ENCODE measurements at places on chromosomes 2 and 18.
A peak's percentile ranks its signal among the peaks of the same experiment; 100 is the strongest.

DNA sequence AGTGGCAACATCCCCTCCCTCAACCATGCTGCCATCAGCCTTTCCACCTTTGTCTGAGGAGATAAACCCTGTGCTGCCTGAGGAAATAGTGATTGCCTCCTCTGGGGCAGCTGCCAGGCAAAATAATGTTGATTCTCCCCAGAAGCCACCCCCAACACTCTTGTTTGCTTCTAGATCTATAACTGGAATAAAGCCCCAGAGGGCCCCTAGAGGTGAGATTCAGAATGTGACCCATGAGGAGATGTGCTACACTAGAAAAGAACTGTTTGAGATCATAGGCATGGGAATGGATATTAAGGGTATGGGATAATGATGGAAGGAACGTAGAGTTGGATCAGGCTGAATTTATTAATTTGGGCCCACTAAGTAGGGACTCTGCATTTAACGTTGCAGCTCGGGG, 116.3 kb upstream of the RMP24 start:
- DNase-seq, result no peak

DNA sequence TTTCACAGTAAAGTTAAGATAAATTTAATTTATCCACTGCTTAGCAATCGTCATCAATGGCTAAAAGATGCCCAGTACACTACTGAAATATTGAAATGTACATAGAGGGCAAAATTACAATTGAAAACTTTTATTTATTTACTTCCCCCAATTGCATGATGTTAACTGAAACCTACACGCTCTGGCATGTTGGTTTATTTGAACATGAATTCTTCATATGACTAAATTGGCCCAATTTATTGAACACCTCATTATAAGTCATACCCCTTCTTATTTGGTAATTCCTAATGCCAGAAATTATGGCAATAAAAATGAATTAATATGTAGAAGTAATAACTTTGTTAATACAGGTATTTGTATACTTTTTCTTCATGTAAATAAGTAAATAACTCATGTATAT, 183.0 kb upstream of the ZC3H15 start:
- DNase-seq, result no peak

DNA sequence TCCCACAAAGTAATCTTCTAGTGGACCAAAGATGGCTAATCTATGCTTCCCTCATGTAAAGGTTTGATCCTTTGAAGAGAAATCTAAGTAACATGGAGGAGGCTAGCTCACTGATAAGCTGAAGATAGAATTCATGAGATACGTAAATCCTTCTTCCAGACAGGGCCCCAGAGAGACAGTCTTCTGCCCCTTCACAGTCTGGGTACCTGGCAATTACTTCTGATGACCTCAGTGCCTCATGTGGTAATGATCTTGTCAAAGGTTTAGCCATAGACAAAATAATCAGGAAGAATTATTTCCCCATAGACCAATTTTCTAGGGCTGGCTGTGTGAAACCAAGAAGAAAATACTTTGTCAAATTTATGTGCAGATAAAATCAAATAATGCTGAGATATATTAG, 495.8 kb downstream of the METTL4 start:
- no peak for DNase-seq

GRCh38 chr2:149651229-149651628, 63.7 kb upstream of the MMADHC start:
- no peak for DNase-seq

DNA sequence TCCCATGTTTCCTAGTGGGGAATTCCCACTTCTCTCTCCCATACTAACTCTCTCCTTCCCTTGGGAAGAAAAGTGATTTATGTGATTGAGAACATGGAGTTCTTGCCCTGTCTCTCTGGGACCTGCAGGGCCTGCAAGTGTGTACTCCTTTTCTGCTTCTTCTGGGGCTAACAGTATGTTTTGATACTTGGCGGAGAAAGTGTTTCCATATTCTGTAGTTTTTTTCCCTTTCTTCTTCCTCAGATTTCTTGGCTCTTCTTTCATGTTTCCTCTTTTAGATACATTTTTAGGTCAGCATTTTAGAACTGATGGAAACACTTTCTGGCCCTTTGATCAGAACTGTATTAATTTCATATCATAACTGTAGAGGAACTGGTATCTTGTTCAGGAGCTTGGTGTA, 352.2 kb downstream of the DLGAP1 start:
- no peak for DNase-seq

DNA sequence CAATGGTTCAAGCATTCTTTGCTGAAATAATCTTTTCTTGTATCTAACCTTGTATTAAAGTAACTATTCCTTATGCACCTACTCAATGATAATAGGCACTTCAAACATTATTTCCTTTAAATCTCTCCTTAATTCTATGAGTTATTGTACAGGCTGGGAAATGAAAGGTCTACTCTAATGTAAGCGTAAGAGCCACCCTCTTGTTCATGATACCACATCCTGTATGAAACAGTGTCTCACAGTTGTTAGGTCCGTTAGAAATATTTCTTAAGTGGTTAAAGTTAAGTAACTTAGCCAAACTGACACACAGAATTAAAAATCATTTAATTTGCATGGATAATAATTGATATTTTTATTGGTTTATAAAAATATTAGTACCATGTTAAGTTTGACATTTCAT, 162.5 kb upstream of the RPRM start:
- DNase-seq, result no peak

- no peak for DNase-seq
Measured at GRCh38 chr2:185676316-185676715, 62.3 kb upstream of the FSIP2 start.

DNA sequence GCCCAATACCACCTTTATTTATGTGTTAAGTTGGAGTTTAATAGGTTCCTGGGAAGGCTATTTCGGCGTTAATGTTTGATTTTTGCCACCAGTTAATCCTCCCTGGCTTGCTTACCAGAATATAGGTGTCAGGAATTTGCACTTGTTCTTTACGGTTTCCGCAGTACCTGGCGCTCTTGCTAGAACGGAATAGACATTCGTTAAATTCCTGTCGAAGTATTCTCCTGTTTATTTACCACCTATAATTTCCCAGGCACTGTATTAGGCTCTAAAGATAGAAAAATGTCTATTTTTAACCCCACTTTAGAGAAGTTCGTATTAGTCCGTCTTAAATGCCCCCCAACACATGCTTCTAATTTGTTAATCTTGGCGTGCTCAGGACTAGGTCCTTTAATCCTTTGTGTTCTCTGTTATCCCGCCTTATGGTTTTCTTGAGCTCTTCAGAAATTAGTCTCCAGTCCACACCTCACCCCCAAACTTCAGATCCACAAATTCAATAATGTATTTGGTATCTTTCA, 575 bp downstream of the CCDC150 start:
- no peak for DNase-seq

- no peak for DNase-seq
Measured at GRCh38 chr2:173978447-173978846, 13.3 kb upstream of the SP3 start.

GRCh38 chr2:70124983-70125480, 37.8 kb downstream of the PCBP1 start:
- no peak for DNase-seq

DNA sequence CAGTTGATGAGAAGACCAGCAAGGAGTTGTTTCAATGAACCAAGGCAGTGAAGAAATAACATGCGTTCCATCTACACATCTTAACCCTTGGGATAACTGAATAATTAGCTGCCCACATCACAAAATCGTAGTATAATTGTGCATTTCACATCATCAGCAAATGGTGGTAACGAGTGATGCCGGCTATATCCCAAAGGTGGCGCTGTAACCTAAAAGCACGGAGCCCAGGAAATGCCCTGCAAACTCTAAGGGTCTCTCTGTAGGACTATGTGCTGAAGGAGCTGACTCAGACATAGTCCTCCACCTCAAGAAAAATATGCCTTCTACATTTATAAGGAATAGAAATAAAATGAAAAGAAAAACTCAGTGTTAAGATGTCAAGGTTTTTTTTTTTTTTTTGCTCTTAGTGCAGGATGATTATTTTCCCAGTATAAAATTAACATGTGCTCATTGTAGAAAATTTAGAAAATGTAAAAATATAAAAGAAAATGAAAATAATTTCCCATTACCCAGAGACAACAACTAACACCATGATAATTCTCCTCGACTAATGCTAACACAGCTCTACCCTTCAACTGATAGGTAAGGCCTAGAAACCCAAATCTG, 23.1 kb upstream of the DSG3 start:
- DNase-seq, result peak; percentile 21

- no peak for DNase-seq
Measured at GRCh38 chr18:76991021-76991688, 141.4 kb downstream of the MBP start.

DNA sequence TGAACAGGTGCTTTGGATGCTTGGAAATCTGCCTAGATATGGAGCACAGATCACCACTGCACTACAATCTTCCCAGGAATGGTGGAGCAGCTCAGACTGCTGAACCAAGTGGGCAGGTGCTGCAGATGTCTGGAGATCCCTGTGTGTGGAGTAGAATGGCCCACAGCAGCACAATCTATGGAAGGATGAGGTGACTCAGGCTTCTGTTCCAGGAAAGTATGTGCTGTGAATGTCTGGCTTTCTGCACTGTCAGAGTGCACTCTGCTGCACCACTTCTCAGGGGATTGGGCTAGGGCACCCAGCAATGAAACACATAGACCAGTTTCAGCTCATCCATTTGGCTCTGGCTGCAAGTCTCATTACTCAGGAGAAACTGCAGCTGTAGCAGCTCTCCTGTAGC, 865.4 kb upstream of the NXPH2 start:
- DNase-seq, result no peak

- DNase-seq, result peak; percentile 48
Measured at GRCh38 chr18:23844991-23845680, 155.9 kb downstream of the LAMA3 start.

DNA sequence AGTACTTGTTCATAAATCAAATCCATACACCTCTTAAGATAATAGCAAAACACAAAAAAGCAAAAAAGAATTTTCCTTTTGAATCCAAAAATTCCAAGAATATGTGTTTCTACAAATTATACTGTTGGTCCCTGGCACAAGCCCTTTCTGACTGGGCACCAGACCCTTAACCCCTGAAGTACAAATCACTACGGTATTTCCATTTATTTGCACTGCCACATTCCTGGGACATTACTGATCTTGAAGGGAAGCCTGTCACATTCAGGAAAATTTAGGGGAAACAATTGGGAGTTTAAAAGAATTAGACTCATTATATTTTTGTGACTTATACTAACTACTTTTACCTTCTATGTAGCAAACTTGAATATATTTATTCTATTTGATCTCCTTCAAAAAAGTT, 98.8 kb downstream of the ZNF521 start:
- no peak for DNase-seq

- peak; percentile 52 for DNase-seq
Measured at GRCh38 chr2:96642564-96643360, at the start of gene FER1L5. Gene FER1L5 (plus strand): TSS chr2:96642764. CDS start chr2:96642837, 73 bp downstream.

- DNase-seq, result peak; percentile 84
Measured at GRCh38 chr2:120935339-120936313, 200.0 kb downstream of the GLI2 start.

DNA sequence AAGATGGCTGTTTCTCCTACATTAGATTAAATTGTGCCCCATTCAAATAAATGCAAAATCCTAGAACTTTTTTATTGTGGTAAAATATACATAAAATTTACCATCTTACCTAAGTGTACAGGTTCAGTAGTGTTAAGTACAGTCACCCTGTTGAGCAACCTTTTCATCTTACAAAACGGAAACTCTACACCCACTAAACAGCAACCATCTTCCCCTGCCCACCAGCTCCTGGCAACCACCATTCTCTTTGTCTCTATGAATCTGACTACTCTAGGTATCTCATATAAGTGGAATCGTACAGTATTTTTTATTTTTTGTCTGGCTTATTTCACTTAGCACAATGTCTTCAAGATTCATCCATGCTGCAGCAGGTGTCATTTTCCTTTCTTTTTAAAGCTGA, 53.0 kb downstream of the ASXL2 start:
- DNase-seq, result no peak

GRCh38 chr2:170092436-170093060, 85.4 kb upstream of the MYO3B start:
- peak; percentile 37 for DNase-seq

DNA sequence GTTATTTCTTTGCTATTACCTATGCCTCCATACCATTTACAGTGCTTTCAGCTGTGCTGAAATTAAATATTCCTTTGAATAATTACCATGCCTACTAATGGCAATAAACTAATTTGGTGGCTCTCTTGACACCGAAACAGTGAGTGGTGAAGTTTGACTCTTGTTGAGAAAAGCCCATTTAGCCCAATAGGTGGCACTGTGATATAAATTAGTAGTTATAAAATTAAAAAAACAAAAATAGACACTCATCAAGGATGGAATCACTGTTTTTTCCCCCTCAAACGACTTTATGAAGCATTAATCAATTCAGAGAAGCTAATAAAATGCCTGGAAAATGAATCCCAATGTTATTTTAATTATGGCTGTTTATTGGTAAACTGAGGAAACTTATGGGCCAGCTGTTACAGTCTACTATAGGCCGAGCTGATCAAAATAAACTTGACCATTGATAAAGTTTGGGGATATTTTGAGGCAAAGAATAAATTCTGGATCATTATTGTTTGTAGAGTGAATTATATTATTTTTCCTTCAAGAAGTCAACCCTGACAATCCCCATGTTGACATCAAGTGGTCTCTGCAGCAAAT, 339.6 kb downstream of the TRIB2 start:
- peak; percentile 18 for DNase-seq

GRCh38 chr2:191389288-191389687, 144.1 kb downstream of the MYO1B start:
- DNase-seq, result no peak

DNA sequence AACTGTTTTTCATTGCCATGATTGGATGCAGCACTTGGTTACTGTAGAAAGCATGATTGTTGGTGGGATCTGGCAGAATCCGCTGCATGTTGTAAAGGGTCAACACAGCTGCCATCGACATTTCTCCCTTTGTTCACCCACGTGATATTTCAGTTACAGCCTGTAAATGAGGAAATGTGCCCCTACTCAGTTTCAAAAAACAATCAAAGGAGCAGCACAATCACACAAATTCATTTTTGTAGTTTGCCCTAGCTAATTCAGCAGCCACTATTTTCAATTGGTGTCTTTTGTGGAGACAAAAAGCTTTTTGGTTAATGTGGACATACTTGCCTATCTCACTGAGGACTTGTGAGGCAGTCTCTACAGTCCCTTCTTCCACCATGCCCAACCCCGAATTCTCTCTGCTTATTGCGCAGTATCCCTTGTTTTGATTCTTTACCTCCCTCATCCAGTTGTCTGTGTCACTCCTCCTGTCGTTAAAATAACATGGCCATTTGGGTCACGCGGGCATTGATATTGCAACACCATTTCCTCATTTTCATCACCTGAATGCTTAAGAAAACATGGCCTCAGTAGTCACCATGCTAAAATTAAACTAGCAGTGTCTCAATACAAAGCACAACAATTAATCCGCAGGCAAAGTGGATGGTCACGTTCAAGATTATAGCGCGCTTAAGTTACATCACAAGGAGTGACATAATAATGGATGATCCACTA, 6.4 kb upstream of the PROC start:
- no peak for DNase-seq

Measured in iris pigment epithelial cell (primary cell).